ENCODE measurements at places on chromosomes 12 and 14. TPM values are rescaled to one million over a fixed set of nuclear protein-coding genes. Genes with fewer than 3 reads are reported as not detected.

DNA sequence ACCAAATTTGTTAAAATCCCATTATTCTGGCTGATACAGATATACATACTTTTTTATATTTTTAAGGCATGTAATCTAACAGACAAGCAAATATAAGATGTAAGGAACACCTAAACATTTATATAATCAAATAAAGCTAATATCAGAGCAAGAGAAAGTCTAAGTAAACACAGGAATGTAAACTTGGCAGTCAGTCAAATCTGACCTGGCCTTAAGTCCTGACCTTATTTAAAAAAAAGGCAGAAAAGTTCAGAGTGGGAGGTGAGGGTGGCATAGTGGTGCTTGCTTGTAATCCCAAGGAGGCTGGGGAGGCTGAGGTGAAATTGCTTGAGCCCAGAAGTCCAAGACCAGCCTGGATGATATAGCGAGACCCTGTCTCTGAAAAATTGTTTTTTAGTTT lies 152.6 kb downstream of the DERA start:
- DNase-seq, result no peak

DNA sequence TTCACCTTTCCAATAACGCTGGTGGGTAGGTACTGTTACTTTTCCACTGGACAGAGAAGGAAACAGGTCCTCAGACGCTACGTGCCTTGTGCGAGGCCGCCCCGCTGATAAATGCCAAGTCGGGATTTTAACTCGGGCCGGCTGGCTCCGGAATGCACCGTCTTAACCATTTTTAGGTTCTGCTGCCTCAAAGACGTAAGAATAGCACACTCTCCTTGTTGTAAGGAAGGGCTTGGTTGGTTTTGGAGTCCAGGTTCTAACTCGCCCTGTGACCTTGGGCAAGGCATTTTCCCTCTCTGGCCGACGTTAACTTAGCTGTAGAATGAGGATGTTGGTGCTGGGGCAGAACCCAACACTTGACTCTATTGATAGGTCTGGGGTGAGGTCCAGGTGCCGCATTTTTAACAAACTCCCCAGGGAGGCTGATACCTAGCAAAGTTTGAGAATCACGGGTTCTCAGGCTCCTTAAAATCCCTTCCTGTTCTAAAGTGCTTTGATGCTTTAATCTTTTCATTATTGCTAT lies 814 bp downstream of the ANKRD13A start:
- peak; percentile 28 for DNase-seq

DNA sequence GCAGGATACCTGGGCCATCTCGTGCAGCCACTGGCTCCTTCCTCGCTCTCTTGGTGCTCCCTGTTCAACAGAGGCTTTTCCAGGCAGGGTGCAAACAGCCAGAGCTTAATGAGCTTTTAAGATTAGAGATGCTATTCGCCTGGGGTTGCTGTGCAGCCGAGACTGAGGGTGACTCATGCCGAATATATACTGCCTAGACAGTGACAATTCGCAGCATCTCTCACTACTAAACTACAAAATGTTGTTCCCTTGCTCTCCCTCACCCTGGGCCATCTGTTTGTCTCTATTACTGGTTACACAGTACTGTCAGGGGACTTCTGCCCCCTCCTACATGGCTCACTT lies 26.0 kb upstream of the TESC start:
- DNase-seq, result no peak

DNA sequence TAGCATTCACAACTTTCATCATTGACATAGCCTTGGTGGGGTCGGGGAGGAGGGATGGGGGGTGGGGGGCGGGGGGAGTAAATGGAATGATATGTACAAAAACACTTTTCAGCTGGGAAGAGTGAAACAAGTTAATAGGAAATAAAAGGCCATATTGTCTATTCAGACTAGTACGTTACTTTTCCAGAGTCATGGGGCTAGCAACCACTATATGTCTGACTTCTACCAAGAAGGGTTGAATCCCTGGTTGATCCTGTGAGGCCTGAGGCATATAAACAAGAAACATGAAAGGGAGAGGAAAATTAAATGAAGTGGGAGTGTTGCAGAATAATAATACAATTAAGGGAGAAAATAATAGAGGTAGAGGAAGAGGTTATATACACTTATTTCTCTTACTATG lies 225.5 kb downstream of the ERC1 start:
- no peak for DNase-seq

- DNase-seq, result peak; percentile 93
Measured at GRCh38 chr12:31323391-31324115, 2.4 kb downstream of the SINHCAF start.

DNA sequence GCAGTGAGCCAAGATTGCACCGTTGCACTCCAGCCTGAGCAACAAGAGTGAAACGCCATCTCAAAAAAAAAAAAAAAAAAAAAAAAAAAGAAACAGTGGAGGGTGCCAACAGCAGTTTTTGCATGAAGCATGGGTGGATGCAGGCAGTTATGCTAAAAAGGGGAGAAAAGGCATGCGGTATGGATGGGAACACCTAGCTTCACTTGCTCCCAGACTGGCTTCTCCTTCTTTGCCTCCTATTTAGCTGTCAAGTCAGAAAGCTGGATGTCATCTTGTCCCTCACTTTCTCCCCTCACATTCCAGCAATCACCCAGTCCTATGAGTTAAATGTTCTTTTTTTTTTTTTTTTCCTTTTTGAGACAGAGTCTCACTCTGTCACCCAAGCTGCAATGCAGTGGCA lies 2.6 kb downstream of the EEF1AKMT3 start:
- no peak for DNase-seq

TMEM30B gene
- polyA plus RNA-seq, result 33.6 TPM

SCNN1A gene
- 18.9 TPM for polyA plus RNA-seq

PARPBP gene
- 1.1 TPM for polyA plus RNA-seq

FNTB gene
- polyA plus RNA-seq, result 25.3 TPM

All from small intestine (tissue), 16 donors.